ENCODE measurements at places on chromosomes 11 and 22.

GRCh38 chr11:8934742-8935488 is 2.2 kb upstream of the C11orf16 start:
- DNase-seq, result no peak

DNA sequence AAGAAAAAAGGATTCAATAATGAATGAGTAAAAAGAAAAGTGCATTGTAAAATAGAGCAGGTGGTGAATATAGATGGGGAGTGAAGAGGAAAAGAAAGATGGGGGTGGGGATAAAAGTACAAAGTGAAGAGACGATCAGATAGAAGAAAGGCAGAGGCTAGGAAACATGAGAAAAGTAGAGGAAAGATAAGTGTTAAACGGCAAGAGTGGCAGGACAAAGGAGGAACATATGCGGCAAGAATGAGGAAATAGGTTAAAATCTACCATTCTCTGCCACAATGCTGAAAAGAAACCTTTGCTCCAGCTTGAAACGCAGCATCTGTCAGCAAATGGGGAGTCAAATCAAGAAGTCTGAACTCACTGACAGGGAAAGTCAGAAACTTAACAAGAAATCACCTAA is 6.8 kb downstream of the FUT4 start:
- no peak for DNase-seq

DNA sequence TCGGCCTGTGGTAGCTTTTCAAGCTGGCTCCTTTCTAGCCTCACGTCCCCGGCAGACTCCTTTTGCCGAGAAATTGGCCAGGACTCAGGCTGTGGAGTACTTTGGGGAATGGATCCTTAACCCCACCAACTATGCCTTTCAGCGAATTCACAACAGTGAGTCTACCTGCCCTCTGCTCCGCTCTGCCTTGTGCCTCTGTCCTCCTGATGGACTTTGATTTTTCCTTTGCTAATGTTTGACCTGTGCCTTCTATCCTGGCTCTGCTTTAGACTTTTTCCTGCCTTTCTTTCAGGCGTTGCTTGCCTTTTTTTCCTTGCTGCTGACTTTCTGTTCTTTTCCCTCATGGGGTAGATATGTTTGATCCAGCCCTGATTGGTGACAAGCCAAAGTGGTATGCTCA is 12.5 kb downstream of the MADD start:
- no peak for DNase-seq

- no peak for DNase-seq
Observed at GRCh38 chr11:18785411-18785810, 6.2 kb downstream of the PTPN5 start.

GRCh38 chr11:113082341-113082955 is 121.2 kb downstream of the NCAM1 start:
- no peak for DNase-seq

- DNase-seq, result no peak
Observed at GRCh38 chr11:122089111-122089510, 26.9 kb downstream of the BLID start.

- DNase-seq, result no peak
Observed at GRCh38 chr11:32982626-32983025, 33.1 kb upstream of the DEPDC7 start.

All from stimulated activated naive B cell treated with anti-CD40 and anti-IgM and Interleukin-4, amounts not matched to agents 10 μg/mL and 1 μg/mL and 100 μg/mL, for 72 hours (primary cell).